ENCODE measurements at places on chromosomes 5 and 9.

DNA sequence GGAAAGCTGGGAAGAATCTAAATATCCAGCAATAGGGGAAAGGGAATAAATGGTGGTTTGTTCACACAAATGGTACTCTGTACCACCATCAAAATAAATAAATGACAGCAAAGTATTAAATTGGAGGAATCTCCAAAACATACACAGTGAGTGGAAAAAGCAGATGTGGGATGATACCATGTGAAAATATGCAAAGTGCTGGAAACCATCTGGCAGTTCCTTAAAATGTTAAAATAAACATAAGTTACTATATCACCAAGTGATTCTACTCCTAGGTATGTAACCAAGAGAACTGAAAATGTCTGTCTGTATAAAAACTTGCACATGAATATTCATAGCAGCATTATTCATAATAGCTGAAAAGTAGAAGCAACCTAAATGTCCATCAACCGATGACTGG is 41.9 kb upstream of the TEX48 start:
- DNase-seq: no peak

GRCh38 chr5:6491919-6492290 is 43.2 kb downstream of the UBE2QL1 start:
- DNase-seq: no peak

DNA sequence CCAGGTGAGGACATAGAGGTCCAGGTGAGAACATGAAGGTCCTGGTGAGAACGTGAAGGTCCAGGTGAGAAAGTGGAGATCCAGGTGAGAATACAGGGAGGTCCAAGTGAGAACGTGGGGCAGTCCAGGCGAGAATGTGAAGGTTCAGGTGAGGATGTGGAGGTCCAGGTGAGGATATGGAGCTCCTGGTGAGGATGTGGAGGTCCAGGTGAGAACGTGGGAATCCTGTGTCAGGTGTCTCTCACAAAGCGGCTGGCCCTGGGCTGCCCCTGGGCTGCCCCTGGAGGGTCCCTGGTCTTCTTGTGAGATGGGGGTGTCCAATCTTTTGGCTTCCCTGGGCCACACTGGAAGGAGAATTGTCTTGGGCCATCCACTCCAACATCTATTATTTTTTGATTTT is 133.4 kb downstream of the MRPL36 start:
- DNase-seq: no peak

DNA sequence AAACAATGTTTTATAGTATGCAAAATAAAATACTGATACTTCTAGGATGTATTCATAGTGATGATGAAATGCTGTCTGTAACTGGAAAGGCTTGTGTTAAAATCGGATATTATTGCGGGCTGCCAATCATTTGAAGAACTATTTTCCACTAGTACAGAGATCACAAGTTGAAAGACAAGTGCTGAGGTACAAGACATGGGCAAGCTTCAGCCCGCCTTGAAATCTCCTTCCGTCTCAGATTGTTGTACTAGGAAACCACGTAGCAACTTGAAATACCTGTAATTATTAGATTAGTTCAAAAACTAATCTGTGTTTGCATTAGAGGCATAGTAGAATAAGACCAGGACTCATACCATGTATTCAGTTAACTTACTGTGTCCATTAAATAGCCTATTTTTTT is 218.2 kb downstream of the ARHGEF28 start:
- DNase-seq: no peak

DNA sequence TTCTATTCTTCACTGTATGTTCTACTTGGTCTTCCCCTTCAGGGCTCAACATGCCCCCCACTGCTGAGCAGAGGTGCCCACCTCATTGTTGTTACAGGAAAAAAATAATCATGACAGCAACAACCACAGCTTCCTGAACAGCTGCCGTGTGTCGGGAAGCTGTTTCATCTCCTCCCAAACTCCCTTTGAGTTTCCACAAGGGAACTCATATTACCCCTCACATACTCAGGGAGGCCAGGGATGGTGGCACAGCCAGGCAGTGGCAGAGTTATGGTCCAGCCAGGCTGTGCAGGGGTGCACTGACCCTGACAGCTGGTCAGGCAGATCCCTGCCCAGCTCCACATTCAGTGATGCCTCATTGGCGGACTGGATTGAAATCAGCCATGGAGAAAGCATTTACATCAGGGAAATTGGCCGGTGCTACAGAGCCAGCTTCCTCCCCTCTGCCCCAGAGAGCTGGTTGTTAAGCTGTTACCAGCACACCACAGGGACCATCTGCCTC is 37.3 kb downstream of the SARDH start:
- no peak for DNase-seq

DNA sequence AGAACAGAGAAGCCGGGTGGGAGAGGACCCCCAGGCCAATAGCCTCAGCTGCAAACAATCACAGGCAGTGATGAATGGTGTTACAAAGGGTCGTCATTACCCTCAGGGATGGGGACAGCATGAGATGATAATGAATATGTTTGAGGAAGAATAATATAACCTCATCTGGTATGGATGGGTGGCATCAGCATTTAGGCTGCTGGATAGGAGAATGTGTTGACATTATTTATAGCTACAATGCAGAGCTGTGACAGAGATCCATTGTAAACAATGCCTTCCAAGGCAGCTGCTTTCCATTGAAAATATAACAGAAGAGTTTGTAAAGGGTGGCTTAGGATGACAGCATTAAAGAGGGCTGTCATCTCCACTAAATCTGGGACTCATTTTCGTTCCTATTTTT is 365.5 kb downstream of the KCNN2 start:
- DNase-seq: no peak
